ENCODE measurements at places on chromosomes 12 and 14.

DNA sequence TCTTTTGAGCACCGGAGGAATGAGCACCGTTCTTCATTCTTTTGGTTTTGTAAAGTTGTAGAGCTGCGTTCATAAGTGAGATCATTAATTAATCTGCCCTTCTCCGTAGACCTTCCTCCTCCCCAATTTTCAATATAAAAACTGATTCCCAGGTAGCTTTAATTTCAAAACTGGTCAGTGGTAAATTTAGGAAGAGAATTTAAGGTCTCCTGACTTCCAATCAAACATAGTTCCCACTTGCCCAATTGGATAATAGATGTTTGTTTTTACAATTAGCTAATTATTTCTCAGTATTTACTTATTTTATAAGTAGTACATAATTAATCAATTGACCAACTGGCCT lies 27.2 kb upstream of the YBX3 start:
- no peak for DNase-seq

- DNase-seq, result no peak
These were observed 222.9 kb upstream of the SLC16A7 start for GRCh38 chr12:59372956-59373355.

- DNase-seq, result no peak
These were observed 190.5 kb upstream of the PLEKHA5 start for GRCh38 chr12:18939051-18939450.

DNA sequence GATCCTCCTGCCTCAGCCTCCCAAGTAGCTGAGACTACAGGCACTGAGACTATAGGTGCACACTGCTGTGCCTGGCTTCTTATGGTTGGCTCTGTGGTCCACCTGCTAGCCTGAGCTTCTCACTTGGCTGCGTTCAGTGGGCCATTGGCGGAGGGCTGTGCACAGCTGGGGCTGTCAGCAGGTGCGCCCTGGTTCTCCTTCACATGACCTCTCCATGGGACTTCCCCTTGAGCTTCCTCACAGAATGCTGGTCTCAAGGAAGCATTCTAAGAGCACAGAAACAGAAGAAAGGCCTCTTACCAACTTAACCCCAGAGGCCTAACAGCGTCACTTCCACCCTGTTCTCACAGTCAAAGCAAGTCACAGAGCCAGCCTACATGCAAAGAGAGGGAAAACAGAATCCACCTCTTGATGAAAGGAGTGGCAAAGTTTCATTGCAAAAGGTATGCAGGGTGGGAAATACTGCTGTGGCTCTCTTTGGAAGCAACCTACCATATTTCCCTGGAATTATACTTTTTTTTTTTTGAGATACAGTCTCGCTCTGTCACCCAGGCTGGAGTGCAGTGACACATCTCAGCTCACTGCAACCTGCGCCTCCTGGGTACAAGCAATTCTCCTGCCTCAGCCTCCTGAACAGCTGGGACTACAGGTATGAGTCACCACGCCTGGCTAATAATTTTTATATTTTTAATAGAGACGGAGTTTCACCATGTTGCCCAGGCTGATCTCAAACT lies 9.3 kb downstream of the RILPL2 start:
- DNase-seq, result peak; percentile 64

DNA sequence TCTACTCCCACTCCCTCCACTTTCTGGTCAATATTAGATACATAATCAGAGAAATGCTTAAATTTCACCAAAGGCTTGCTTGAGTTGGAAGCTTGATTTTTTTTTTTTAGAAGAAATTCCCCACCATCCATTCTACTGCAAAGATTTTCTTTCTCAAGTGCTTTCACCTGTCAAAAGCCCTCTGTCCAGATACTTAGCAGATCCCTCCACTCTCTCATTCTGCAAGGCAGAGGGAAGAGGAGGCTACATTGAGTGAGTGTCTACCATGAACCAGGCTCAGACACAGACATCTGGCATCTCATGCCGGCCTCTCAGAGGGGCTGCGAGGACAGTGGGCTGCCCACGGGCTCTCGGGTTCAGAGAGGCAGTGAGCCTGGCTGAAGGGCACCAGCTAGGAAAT lies 127.6 kb upstream of the GSC start:
- no peak for DNase-seq

DNA sequence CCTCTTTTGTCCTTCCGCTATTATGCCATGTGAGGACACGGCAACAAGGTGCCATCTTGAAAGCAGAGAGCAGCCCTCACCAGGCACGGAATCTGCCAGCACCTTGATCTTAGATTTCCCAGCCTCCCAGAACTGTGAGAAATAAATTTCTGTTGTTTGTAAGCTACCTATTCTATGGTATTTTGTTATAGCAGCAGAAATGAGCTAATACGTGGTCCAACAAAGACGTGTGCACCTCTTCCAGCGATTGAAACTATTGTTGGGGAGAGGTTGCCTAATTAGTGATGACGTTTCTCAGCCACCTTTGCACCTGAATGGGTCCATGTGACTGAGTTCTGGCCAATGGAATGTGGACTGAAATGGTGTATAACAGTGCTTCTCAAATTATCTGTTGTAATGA lies 2.3 kb upstream of the SNAPC1 start:
- no peak for DNase-seq

GRCh38 chr12:118107011-118107410 lies 3.2 kb upstream of the VSIG10 start:
- no peak for DNase-seq

- no peak for DNase-seq
These were observed 1.0 kb downstream of the MPHOSPH9 start for GRCh38 chr12:123231931-123232330.

DNA sequence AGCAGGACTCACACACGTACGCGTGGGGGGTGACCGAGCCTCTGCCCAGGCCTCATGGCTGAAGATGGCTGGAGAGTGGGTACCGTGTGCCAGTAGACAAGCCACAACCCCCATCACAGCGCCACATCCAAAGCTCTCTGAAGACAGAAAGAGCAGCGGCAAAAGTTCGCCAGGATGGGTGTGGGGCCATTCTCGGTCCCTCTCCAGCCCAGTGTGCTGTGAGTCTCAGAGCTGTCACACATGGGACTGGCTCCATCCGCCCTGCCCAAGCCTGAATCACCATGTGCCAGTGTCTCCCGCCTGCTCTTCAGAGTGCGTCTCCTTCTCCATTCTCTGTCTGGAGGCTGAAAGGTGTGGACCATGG lies 5.7 kb downstream of the TMEM179 start:
- no peak for DNase-seq

All from activated CD4-positive, alpha-beta T cell treated with anti-CD3 and anti-CD28 coated beads, Interleukin-2, Interleukin-4, amounts not matched to agents 100 ng/mL and 50 ng/mL, durations not matched to agents 16 hours and 8 hours (primary cell).